Stimulated activated CD8-positive, alpha-beta memory T cell treated with anti-CD3 and anti-CD28 coated beads, Interleukin-7, amount 100 ng/mL, for 4 hours (primary cell): ENCODE measurements at places on chromosomes 7 and 10.
A peak's percentile ranks its signal among the peaks of the same experiment; 100 is the strongest.

DNA sequence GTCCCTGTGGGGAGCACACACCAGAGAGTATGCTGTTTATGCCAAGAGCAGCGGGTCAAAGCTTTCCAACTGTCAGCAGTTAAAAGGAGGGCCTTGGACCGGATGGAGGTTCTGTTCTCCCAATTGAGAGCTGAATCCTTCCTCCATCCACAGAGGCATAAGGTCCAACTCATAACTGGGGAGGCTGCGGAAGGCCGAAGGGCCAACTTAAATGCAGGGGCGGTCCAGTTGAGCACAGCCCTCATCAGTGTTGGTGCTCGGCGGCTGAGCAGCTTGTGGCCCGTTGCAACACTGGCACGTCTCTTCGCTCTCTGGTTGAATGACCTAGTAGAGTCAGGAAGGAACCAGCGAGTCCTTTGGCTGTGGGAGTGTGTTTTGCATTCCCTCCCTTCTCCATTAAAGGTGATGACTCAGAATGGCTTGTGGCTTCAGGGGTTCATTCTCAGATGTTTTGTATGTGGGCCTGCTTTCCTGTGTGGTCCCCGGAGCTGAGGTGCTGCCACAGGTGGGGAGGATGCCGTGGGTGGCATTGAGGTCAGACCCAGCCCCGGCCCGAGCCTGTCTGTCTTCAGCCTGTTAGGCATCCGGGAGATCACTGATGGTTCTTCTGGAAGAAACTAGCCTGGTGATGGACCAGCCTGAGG, 44.8 kb upstream of the DMBT1 start:
- peak; percentile 43 for DNase-seq

GRCh38 chr7:129902788-129903422, 49.9 kb downstream of the UBE2H start:
- no peak for DNase-seq

- no peak for DNase-seq
Observed at GRCh38 chr10:35442592-35442991, 106.3 kb downstream of the CCNY start.

GRCh38 chr10:49139846-49140195, 6.0 kb upstream of the FAM170B start:
- no peak for DNase-seq

DNA sequence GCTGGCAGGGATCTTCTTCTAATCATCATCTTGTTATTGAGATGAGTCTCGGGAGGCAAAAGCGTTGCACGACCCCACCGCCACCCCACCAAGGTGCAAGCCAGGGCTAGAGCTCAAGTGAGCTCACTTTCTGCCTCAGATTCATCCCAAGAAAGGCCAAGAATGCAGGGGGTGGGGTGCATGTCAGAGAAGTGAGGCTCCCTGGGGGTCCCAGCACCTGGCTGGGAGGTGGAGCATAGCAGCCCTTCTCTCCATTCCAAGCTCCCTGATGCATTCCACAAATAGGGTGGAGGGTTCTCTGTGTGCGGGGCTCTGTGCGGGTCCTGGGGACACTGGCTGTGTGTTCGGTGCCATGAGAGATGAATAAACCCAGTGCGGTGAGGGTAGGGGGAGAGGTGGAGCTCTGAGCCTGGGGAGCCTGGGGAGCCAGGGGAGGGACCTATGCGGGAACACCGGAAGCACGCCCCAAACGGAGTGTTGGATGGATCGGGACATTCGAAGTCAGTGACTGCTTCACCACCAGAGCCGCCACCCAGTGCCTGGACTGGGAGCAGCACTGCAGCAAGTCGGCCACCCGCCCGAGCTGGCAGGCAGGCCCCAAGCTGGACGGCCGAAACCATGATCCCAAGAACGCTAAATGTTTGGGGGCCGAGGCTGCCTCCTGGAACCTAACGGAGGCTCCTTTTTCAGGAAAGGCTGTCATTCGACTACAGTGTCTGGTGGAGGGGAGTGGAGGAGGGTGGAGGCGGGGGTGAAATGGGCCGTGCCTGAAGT, 17.9 kb upstream of the HMX3 start:
- DNase-seq: no peak

- no peak for DNase-seq
Observed at GRCh38 chr7:151239837-151240459, 7.7 kb downstream of the CHPF2 start.

GRCh38 chr7:68964060-68964459, 634.2 kb upstream of the AUTS2 start:
- DNase-seq: no peak

GRCh38 chr7:72037516-72037915, 374.6 kb downstream of the CALN1 start:
- DNase-seq: no peak

- DNase-seq: no peak
Observed at GRCh38 chr7:18289788-18290187, 205.8 kb upstream of the HDAC9 start.

DNA sequence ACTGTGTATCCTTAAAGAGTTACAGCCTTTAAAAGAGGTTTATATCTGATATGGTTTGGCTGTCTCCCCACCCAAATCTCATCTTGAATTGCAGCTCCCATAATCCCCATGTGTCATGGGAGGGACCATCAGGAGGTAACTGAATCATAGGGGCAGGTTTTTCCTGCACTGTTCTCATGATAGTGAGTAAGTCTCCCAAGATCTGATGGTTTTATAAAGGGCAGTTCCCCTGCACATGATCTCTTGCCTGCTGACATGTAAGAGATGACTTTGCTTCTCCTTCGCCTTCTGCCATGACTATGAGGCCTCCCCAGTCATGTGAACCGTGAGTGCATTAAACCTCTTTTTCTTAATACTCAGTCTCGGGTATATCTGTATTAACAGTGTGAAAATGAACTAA, 9.7 kb downstream of the RTKN2 start:
- DNase-seq: no peak

DNA sequence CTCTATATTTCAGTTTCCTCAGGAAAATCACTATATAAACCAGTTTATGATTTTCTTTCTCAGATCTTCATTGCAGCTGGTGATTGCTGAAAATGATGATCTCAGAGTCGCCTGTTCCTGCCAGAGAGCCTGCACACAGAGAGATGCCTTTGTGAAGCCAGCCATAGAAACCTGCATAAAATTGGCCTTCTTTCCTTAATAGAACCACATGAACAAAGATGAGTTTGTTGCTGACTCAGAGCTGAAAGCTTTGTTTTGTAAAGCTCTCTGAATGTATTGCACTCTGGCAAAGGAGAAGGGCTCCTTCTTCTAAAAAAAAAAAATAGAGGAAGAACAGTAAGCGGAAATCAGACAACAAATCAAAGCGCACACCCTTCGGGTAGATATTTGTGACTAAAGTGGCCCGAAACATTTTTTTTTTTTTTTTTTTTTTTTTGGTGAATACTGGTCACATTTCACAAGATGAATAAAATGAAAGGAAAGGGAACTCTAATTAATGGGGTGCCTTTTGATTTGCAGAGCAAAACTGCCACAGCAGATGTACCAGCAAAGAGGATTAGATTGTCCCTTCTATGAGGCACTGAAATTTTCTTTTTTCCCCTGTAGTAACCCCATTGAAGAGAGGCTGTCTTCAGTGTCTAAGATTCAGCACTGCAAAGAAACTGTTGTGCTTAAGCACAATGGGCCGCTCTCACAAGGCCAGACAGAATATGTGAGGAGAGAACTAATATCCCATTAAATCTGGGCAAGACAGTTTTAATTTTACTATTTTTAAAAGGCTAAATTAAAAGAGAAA, 75.1 kb upstream of the PTPRZ1 start:
- no peak for DNase-seq

DNA sequence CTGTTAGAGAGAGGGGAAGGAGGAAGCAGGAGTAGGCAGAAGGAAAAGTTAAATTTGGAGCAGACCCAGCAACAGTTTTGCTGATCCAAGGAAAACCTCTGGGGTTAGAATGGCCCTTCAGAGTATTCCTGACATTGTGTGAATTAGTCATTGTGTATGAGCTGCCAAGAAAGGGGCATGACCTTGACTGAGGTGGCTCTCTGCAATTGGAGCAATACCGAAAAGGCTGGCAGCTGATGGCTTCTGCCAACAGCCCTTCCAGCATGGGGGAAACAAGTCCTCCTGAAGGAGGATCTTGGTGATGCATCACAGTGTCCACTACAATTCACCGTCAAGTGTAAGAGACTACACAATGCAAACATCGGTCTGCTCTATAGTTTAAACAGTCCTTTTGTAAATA, 20.6 kb upstream of the WASL start:
- no peak for DNase-seq

DNA sequence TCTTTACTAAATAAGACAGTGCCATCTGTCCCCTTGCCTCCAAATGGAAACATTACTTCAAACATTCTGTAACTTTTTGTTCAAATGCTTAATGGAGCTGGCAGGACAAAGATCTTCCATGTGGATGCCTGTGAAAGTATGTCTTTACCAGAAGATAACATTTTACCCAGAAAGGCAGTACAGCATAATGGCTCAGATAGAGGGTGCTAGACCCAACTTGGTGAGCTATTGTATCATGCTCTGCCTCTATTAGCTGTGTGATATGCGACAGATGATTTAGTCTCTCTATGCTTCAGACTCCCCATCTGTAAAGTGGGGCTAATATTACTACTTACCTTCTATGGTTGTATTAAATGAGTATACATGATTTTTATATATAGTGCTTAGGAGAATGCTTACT, 8.8 kb upstream of the SMKR1 start:
- DNase-seq: no peak

- no peak for DNase-seq
Observed at GRCh38 chr7:20019757-20020432, 197.3 kb downstream of the MACC1 start.

DNA sequence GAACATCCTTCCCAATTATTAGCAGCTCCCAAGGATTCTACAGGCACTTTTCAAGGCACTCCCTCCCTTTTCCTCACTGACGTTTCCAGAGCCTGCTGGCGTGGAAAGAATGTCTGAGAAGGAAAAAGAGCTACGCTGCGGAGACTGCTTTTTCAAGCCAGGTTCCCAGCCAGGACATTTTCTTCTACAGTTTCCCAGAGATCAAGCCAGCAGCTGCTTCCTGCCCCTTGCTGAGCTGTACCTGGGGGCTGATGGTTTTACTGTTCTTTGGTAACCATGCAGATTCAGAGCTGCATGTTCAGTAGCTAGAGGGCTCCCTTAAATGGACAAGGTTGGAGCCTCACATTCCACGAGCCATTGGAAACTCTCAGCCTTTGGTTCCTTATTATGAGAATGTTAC, 133.4 kb downstream of the EVX1 start:
- DNase-seq: no peak

GRCh38 chr7:99837649-99838361, 10.0 kb downstream of the CYP3A43 start:
- DNase-seq: no peak

GRCh38 chr7:29306319-29306991, 111.9 kb downstream of the CHN2 start:
- no peak for DNase-seq

GRCh38 chr7:68511281-68511680, 1087.0 kb upstream of the AUTS2 start:
- no peak for DNase-seq

DNA sequence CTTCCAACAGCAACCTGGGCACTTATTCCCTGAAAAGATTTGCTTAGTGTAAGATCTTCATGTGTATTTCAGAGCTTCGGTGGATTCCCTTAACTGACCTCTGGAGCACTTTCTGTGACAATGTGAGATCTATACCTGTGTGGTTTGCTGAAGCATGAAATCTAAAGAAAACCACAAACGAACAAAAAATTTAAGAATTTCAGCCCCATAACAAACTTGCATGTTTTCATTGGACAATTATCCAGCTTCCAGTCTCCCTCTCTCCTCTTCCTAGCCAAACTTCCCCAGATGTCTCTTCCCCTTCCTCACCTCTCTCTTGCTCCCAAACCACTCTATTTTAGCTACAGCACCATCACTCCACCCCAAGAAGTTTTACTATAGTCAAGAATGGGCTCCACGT, 279.9 kb upstream of the SORCS1 start:
- no peak for DNase-seq

DNA sequence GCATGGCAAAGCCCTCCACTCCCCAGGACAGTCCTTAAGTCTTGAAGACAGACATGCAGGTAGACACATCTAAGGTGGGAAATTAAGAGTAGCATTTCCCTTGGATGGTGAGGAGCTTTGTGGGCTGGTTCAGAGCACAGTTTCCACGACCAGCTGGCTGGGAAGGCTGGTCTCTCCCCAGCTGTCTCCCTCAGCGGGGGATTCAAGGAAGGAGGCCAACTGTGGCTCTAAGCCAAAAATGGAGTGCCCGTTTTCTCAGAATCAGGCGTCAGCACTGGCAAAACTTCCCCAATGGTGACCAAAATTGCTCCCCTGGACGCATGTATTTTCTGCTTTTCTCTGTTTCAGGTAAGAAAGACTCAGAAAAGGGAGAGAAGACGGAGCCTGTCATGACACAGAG, 230.6 kb upstream of the FZD8 start:
- DNase-seq: no peak

DNA sequence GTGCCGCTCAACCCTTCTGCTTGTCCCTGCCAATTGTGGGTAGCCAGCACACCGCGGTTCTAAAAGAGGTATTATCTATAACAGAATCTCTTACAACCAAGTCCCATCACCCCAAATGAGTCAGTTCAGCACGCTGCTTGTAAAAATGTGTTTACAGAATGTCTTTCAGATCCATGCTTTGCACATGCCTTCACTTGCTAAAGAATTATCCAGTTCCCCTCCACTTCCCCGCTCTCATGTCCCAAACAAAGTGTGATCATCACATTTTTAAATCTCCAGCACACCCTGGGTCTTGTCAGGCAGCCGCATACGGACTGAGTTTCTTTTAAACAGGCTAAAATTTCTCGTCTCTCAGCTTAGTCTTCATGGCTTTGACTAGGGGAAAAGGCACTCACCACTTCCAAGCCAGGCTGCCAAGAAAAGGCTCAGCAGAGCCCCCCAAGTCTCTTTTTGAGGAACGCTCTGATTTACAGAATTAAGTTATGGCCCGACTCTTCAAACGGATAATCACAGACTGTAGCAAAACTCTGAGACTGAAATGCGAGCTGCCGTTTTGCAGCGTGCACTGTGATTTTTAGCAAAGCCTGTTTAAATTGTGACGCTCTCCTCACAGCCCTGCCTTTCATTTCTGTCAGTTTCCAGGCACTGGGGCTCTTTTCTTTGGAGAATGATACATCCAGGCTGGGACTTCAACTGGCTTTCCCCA, 29.8 kb upstream of the FGFR2 start:
- no peak for DNase-seq
